Activated T-helper 2 cell treated with anti-CD3 and anti-CD28 coated beads, Interferon-gamma antibody, Interleukin-2, Interleukin-4, amounts not matched to agents 10 μg/mL and 5 μg/mL and 100 μg/mL, durations not matched to agents 14 hours and 24 hours and 36 hours (primary cell): ENCODE measurements at places on chromosomes 12 and 14. TPM values are rescaled to one million over a fixed set of nuclear protein-coding genes. Genes with fewer than 3 reads are reported as not detected.

GRCh38 chr12:116559162-116559935 lies at the start of gene MAP1LC3B2:
Gene MAP1LC3B2, plus strand, starts transcription at chr12:116559381. Its CDS starts 16,562 bp downstream, at chr12:116575943.
- H3K4me3 ChIP-seq, result peak within 1 kb of the TSS; percentile 51
- H3K36me3 ChIP-seq, result peaks cover 12% of the 10 kb centered on the region
- H3K27me3 ChIP-seq, result no peaks in the 10 kb centered on the region
- DNase-seq, result peak; percentile 86
- H3K4me1 ChIP-seq, result peaks cover 42% of the 10 kb centered on the region

ACSS3 gene
- not detected in 2 replicates for total RNA-seq

- no peak for DNase-seq
- peaks cover 5% of the 10 kb centered on the region for H3K36me3 ChIP-seq
- no peak overlapping the region for H3K27ac ChIP-seq
Observed at GRCh38 chr14:103923863-103924262, 4.4 kb upstream of the TDRD9 start.

KRT79 gene
- not detected in 2 replicates for total RNA-seq

DNA sequence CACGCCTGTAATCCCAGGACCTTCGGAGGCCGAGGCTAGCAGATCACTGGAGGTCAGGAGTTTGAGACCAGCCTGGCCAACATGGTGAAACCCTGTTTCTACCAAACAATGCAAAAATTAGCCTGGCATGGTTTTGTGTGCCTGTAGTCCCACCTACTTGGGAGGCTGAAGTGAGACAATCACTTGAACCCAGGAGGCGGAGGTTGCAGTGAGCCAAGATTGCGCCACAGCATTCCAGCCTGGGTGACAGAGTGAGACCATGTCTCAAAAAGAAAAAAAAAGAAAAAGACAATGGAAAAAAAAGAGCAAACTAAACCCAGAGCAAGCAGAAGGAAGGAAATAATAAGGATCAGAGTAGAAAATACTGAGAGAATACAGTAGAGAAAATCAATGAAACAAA lies 5.4 kb downstream of the CHURC1 start:
- H3K27ac ChIP-seq, result no peak overlapping the region
- no peak for DNase-seq
- H3K36me3 ChIP-seq, result peaks cover 67% of the 10 kb centered on the region
- H3K4me3 ChIP-seq, result no peak overlapping the region
- H3K4me1 ChIP-seq, result peaks cover 52% of the 10 kb centered on the region
- H3K27me3 ChIP-seq, result no peaks in the 10 kb centered on the region
